ENCODE measurements at places on chromosomes 16 and 17. TPM values are rescaled to one million over a fixed set of nuclear protein-coding genes. Genes with fewer than 3 reads are reported as not detected.
A peak's percentile ranks its signal among the peaks of the same experiment; 100 is the strongest.

The RBL2 gene
- 37.1 TPM for total RNA-seq

The SNAI3 gene
- total RNA-seq: 0.22 TPM

GRCh38 chr17:61415374-61416210 is 15.9 kb downstream of the TBX2 start:
- DNase-seq: no peak

GRCh38 chr17:16954521-16954920 is 17.4 kb downstream of the TNFRSF13B start:
- DNase-seq: peak; percentile 34

The GP2 gene
- not detected for total RNA-seq
